ENCODE measurements at places on chromosomes 6 and 20.

DNA sequence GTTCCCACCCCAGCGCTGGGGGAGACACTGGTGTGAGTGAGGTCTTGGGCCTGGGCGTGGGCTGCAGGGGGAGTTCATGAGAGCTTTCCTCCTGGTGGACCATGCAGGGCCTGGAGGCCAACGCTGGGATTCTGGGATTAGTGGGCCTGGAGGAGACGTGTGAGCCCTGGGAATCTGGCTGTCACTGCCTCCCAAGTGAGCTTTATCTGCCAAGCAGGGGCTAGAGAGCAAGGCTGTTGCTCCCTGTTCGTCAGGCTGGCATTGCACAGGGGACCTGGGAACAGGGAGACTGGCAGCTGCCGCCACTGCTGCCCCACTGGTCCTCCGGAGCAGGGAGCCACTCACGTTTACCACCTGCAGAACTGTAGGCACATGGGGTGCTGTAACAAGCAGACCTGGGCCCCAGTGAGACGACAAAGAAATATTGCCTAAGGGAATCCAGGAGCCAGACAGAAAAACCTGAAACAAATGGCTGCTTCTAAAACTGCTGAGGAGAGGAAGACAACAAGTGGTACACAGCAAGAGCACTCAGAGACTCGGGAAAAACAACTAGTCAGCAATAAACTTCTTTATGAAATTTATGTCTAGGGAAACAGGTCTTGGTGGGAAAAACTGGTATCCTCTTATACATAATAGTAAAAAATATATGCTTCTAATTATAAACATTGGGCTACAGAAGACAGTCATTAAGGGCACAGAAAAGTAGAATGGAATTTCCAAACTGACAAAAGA lies 45.2 kb downstream of the PPP1R3G start:
- DNase-seq = no peak

DNA sequence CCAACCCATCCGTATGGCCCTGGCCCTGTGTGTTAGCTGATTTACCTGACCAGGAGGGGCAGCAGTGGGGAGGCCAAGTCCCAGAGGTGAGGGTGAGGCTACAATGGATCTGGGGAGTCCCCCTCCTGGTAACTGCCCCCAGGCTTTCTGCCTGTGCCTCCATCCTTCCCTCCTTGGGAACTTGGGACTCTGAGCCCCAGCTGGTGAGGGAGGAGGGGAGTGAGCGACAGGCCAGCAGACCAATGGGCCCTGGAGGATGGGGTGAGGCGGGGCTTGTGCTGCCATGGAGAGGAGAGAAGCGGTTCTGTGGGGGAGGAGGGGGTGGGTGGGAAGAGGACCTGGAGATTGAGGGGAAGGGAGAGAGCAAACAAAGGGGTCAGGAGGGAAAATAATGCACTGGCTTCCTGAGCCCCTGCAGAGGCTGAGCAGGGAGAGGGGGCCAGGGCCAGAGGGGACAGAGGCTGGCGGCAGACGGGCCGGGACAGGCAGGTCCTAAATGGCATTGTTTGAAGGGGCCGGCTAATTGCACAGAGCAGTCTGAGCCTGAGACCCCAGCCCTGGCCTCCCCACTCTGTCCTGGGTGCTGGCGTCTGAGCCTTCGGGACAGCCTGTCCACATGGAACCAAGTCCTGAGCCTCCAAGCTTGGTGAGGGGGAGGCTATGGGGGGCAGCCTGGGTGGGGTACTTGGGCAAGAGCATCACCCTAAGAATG lies 17.5 kb downstream of the DNMT3B start:
- no peak for DNase-seq

DNA sequence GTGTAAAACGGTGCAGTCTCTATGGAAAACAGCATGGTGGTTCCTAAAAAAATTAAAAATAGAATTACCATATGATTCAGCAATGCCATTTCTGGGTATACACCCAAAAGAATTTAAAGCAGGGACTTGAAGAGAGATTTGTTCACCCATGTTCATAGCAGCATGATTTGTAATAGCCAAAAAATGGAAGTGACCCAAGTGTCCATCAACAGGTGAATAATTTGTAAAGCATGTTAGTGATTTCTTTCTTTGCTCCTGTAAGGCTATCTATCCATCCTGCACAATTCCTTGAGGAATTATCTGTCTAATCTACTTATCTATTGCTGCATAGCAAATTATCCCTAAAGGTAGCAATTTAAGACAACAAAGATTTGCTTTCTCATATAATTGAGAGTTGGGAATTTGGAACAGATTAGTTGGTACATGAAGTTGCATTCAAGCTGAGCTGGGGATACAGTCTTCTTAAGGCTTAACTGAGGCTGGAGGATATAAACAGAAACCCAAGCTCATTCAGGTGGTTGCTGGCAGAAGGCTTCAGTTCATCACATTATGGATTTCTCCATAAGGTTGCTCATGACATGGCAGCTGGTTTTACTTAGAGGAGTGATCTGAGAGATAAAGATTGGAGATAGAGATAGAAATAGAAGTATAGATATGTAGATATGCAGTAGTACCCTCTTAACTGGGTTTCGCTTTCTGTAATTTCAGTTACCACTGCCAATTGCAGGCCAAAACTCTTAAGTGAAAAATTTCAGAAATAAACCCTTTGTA lies 62.0 kb downstream of the IL22RA2 start:
- DNase-seq = no peak

GRCh38 chr6:140773276-140773675 lies 1359.4 kb upstream of the GJE1 start:
- DNase-seq = no peak

GRCh38 chr6:68053805-68054373 lies 581.2 kb upstream of the ADGRB3 start:
- DNase-seq = no peak

DNA sequence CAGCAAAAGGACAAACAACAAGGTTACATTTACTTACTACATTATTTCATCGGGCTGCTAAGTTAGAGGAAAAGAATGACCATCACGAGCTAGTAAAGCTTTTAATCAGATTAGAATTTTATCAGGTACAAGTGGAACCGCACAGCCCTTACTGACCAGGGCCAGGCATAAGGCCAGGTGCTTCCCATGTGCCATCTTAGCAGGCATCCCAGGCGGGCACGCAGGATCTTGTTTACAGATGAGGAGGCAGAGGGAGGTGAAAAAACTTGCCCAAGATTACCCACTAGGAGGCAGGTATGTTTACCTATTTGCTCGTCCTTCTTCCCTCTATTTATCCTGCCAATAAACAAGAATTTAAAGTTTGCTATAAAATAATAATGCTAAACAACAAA lies 10.7 kb downstream of the EZR start:
- no peak for DNase-seq

GRCh38 chr20:3757268-3757667 lies 10.3 kb downstream of the ADISSP start:
- DNase-seq = no peak

DNA sequence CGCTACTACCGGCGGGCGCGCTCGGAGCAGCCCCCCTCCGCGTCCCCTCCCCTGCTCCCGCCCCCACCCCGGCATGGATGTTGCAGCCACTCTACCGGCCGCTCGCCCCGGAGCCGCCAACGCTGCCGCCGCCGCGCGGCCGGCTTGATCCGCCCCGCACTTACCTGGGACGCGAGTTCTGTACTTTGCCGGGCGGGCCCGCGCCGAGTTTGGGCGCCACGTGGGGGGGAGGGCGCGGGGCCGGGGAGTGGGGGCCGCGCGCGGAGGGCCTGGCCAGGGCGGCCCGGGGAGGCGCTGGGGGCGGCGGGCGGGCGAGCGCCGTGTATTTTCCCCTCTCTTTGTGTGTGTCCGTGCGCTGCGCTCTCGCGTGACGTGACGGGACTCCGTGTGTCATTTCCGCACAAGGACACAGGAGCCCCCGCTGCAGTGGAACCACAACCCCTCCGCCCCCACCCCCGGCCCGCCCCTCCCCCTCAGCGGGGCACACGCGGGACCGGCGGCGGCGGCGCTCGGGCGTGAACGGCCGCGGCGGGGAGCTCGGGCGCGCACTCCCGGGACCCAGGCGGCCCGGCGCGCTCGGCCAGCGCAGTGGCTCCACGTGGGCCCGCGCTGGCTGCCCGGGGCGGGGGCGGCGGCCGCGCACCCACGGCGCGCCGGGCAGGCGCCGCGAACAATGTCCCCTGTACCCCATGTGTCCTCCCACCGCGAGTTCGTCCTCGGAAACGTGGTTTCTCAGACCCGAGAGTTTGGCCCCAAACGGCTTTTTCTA lies at the start of gene BEND3:
TSS of gene BEND3 (minus strand) at position 590 of the 769 bp plus-strand sequence. CDS start 16,230 bp downstream, outside the sequence.
- no peak for DNase-seq

DNA sequence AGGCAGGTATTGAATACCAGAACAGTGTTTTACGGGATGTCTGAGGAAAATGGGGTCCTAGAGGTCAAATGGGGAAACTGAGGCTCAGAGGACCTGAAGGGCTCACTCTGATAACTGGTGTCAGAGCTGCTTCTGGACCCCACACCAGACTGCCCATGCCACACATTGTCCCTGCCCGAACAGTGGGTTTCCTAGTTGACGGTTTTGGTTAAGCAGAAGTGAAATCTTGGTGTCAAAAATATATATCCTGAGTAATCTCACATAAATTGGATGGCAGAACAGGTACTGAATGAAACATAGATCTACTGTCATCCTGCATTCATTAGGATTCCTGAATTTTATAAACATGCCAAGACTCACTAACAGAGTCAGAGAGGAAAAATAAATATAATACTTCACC lies 16.3 kb downstream of the NOX3 start:
- no peak for DNase-seq

- no peak for DNase-seq
These were observed 41.5 kb downstream of the PLCB4 start for GRCh38 chr20:9110365-9110764.

- peak; percentile 36 for DNase-seq
These were observed 47.8 kb downstream of the SHLD1 start for GRCh38 chr20:5797843-5798462.

- no peak for DNase-seq
These were observed 156.4 kb downstream of the MTHFD1L start for GRCh38 chr6:151021896-151022295.

DNA sequence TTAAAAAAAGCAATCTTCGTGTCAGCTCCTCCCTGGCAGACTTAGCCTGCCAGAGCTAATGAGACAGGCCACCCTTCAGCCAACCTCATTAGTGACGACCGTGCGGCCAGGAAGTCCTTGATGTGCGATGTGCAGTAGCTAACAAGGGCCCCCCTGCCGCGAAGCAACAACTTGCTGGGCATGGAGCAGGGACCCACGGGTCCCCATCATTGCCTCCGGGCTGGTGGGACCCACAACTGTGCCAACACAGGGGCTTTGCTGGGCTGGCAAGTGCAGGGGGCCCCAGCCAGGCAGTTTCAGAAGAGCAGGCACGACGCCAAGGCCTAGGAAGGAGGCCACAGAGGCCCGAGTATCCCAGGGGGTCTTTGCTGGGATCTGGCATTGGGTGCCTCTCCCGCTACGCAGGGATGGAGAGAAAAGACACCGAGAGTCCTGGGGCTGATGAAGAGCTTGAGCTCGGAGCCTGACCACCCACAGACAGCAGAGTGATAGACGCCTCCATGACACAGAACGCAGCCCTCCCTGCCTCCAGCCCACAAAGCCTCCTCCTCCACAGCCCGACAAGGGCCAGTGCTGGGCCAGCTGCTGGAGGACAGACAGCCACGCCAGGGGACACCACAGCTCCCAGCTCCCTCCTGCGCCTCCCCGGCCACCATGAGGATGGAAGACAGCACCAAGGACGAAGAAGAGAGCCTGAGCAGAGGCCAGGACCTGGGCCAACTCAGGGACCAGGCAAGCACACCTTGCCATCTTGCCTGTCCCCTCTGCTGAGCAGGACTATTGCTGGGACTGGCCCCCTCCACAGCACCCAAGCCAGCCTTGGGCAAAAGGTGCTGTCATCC lies 96.6 kb downstream of the YTHDF1 start:
- DNase-seq = no peak

GRCh38 chr20:53205046-53205445 lies 232.9 kb downstream of the TSHZ2 start:
- no peak for DNase-seq

DNA sequence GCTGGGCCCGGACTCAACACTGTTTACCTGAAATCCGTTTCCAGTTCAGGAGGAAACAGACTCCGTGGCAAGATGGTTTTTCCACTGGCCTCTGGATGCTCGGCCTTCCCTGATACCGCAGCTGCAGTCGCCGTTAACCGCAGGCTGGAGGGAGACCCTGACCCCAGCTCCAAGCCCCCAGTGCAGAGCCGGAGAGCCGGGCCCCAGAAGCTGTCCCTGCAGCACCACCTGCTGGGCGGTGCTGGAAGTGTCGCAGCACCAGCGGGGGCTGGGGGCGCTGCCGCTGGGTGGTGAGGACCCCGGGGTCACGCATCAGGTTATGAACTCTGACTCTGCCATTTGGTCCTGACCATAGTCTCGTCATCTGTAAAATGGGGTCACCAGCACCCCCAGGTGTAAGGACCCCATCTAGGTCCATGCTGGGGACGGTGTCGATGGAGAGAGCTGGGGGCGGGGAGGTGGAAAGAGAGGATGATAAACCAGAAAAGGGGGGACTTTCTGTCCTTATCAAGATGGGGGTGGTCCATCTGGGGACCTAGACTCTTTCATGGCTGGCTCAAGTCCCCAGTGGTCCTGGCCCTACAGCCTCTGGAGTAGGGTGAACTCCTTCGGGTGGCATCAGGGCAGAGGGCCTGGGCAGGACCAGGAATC lies 20.8 kb upstream of the CHRNA4 start:
- peak; percentile 75 for DNase-seq

DNA sequence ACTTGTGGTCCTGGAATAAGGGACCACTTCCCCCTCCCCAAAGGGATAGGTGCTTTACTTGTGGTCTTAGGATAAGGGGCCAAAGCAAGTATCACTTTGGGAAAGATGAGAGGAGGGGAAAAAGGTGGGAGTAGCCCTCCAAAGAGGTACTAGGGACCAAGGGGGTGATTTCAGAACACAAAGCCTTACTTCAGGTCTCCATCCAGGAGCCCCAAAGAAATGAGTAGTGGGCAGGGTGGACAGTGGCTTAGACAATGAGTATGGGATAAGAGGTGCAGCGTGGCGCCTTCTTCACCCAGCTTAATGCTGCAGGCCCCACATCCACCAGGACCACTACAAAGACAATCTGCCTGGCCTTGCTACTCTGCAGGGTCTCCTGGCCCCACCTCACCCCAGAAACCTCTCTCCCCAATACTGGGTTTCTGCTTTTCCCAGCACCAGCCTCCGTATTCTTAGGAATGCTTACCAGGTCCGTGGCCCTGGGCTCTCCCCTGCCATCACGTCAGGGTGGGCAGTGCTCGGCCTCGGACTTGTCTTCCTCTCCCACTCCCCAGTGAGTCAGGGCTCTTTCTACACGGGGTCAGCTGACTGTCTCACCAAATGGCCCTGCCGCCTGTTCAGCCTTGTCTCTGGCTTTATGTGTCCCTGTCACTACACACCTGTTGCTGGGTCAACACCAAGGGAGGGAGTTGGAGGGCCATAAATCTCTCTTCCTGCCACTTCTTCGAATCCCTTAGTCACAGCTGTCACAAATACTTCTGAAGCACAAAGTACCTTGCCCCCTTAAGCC lies 3.1 kb downstream of the NNAT start:
- no peak for DNase-seq

All from GM12892 (cell line).